ENCODE measurements at places on chromosomes 2 and 18.

DNA sequence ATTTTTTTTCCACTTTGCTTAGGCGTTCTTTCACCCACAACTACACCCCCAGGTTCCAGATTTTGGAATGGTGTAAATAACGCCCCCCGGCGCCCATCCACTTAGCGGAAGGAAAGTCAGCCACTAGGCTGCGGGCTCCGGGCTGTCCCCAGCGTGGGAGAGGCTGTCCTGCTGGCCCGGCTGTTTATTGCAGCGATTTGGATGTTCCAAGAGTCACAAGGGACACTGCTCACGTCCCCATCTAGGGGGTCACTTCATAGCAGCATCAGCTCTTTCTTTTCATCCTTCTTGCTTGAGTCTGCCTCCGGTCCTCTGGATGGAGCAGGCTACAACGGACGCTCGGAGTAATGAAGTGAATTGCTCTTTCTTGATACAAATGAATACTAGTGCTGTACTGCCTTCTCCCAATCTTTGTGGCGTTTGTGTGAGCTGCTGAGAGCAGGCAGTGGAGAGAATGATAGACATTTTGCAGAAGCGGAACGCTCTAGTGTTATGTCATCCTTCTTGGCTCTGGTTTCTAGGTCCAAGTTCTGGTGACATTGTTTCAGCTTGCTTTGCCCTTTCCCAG, 50.7 kb upstream of the PAIP2B start:
- DNase-seq: no peak

GRCh38 chr2:101951296-101951695, 40.5 kb upstream of the IL1R2 start:
- DNase-seq: no peak

DNA sequence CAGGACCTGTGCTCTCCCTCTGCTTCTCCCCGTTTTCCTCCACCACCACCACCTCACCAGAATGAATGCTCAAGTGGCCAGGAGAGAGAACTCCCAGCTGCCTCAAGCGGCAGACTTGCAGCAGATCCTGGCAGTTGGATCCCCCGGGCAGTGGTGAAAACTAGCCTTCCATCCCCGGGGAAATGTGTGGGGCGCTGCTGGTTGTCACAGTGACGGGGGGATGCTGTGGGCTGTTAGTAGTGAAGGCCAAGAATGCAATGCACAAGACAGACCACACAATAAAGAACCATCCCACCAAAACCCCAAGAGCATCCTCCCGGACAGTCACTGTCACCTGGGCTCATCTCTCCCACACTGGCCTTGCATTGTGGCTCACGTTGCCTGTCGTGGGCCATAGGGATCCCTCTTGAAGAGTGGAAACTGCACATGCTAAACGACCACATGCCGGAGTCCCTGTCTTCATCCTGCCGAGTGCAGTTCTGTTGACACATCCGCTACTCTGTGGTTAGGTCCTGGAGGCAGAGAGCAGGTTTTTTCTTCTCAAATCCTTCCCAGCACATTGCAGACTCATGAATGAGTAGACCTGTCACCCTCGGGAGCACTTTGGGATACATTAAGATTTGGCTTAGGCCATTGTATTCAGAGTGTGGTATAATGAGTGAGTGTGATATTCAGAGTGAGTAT, 13.5 kb downstream of the SPATA3 start:
- no peak for DNase-seq

DNA sequence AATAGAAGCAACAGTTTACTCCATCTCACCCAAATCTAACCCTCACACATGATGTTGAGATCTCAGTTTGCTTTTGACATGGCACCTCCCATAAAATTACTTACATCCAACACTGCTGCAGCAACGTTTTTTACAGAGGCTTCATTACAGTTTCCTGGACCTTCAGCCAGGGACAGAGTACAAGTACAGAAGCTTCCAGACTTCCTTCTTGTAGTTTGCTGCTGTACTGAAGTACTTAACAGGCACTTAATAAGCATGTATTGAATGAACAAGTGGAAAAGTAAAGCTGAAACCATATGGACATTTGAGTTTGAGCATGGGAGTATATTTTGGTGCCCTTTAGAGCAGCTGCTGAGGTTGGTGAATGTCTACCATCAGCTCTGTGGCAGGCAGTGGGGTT, 514.2 kb downstream of the PTPRM start:
- no peak for DNase-seq

GRCh38 chr2:133503323-133503722, 64.9 kb downstream of the NCKAP5 start:
- no peak for DNase-seq

DNA sequence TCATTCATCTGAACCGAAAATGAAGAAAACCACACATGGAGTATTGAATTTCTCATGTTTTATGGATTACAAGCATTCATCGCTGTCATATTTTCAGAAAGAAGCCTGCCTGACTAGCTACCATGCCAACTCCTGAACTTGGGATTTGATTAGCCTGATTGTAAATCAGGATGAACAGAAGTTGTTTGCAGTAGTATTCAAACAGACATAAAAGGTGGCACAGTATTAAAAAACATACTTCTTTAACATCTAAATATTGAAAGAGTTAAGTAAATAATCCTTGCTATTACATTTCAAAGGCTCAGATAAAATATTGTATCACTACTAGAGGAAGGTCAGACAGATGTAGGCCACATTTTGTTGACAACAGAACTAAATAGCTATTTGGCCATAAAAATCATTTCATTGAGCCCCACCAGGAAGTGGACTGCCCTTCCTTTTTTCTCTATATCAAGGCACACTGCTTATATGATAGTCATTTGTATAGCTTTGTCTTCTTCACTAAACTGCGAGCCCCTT, 21.6 kb downstream of the SLC38A11 start:
- no peak for DNase-seq

GRCh38 chr2:199697469-199697868, 153.5 kb downstream of the FTCDNL1 start:
- DNase-seq: no peak

GRCh38 chr18:3319894-3320454, 58.0 kb downstream of the MYL12B start:
- no peak for DNase-seq

DNA sequence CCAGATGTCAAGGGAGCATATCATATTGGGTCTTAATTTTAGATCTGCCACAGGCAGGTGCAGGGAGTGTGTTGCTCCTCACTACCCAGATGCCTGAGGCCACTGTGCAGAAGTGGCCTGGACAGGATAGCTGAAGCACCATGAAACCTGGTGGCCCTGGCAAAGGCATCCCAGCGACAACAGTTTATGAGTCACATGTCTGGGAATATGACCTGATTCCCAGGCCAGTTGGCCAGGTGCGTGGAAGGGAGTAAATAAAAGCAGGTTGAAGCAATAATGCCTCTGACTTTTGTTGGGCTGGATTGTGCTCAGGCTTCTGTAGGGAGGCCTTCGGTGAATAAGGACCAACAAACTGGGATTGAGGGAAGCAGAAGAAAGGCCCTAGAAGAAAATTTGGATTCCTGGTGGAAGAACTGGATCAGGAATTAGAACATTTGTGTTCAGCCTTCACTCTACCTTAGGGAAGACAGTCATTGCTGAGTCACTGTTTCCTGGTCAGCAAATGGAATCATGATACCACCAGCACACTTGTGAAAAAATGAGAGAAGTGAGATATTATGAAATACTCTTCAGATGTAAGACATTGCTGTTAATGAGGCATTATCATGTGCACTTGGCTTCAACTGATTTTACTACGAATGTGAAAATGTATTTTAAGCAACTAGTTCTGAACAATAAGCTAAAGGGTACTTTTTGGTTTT, 78.4 kb upstream of the ZNF516 start:
- DNase-seq: no peak

DNA sequence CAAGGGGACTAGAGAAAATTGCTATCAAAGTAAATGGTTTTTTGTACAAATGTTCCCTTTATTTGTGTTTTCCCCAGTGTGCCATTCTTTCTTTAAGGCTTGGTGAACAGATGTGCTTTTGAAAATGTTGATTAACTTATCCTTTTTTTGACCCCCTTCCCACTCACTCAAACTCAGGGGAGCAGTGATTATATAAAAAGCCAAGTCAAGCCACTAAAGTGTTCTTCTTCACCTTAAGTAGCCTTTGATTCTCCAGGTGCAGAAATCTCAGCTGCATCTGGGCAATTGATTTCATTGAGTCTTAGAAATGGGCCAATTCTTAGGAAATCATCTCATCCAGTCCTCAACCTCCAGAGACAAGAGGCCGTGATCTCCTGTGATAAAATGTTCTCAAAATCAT, 107.6 kb downstream of the NRP2 start:
- no peak for DNase-seq

- DNase-seq: no peak
Measured at GRCh38 chr2:112529757-112530156, 12.5 kb upstream of the POLR1B start.

GRCh38 chr18:68417826-68418225, 297.1 kb downstream of the TMX3 start:
- DNase-seq: no peak

- no peak for DNase-seq
Measured at GRCh38 chr2:98501876-98502275, 57.2 kb downstream of the INPP4A start.

- no peak for DNase-seq
Measured at GRCh38 chr2:149002378-149002890, 36.1 kb upstream of the LYPD6B start.

DNA sequence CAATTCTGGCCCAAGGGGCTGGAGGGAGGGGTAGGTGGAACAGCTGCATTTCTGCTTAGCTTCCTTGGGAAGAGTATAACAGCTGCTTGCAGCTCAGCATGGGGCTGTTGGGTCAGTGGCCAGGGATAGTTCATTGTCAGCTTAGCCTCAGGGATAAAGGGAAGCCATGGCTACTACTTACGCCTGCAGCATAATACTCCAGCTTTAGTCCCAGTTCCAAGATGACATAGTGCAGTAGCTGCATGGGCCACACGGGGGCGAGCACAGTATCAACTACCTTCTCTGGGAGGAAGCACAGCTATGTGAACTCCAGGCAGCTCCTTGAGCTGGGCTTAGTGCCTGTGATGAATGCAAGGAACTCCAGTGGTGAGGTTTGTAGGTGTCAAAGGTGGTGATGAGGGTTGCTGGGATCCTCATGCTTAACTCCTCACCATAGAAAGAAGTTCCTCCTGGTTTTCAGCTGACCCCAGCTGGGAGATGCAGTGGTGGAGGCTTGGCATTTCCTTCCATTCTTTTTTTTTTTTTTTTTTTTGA, 35.4 kb upstream of the RHOB start:
- DNase-seq: peak; percentile 71

DNA sequence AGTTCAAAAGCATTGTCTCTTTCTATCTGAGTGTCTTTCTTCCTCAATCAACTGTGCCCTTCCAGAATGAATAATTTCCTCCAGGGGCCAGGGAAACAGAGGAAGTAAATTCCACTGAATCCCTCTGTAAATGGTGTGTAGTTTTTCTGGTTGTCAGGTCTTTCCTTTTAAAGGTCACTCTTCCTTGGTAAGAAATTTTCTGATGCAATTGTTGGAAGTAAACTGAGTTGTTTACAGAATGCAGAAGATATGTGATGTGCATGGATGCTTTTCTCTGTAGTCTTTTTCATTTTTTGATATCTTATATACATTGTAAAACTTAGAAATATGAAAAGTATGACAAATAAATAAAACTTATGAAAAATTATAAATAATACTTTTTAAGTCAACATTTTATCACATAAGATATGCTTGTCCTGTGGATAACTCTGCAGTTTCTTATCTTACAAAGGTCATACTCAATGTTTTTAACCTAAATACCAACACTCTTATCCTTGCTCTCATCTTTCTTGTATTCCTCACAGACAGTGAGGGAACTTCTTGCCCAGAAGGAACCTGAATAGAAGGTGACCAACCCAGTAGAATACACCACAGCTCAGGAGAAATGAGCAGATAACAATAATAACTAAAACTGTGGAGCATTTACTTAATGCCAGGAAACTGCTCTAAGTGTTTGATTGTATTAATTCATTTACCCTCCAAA, 234.5 kb downstream of the METTL4 start:
- no peak for DNase-seq

- DNase-seq: no peak
Measured at GRCh38 chr2:113209011-113209645, 35.4 kb downstream of the PSD4 start.

DNA sequence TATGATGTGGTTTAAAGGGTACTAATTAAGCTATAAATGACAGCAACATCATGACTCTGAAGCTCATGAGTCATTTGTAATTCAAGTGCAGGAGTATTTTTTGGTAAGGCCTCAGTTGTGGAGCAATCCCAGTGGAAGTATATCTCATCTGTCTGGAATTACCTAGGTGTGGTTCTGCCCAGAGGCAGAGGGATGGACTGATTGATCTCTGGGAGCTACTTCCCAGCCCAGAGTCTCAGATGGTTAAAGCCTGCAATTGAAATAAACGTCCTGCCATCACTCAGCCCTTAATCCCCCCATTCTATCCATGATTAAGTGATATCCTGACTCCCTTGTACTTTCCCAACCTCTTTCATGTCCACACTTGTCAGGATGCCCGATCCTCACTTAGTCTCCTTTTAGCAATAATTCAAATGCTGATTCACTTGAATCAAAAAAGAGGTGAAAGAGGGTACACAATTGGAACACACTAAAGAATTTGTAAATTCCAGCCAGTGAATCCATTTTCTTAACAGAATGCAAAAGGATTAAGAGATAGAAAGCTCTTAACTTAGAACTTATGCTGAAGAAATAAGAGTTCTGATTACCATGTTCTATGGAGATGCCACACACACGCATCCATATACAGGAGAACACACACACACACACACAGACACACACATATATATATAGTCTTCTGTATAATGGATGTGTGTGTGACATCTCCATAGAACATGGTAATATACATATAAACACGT, 664.4 kb downstream of the NYAP2 start:
- no peak for DNase-seq

DNA sequence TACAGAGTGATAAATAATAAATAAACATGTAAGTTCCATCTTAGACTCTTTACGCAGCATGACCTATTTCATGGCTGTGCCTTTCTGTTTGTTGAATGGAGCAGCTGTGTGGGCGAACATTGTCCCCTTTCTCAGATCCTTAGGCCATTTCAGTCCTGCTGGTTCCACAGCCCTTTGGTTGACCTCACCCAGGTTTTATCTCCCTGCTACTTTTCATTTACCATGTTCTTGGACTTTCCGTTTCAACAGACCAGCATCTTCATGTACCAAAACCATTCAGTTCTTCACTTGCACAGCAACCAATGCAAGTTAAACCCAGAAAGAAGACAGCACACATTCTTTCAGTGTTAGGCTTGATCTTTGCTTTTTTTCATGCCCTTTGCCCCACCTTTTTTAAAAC, 83.8 kb downstream of the XRCC5 start:
- DNase-seq: no peak

- DNase-seq: no peak
Measured at GRCh38 chr2:11790228-11790627, 43.8 kb downstream of the LPIN1 start.

DNA sequence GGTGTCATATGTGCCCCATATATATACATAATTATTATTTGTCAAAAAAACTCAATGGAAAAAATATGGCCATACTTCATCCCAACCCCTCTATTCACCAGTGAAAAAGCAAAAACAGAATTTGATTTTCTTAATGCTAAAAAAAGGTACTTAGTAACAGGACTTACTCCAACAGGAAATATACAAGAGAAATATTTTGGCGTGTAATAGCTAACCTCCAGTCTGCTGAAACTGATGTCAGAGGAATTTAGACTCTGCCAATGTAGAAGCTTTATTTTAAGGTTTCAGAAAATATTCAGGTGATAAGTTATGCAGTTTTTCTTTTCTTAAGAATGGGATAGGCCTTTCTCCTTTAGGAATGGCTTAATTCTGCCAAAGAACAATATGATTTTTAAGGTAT, 72.6 kb downstream of the TMEFF2 start:
- DNase-seq: no peak

- DNase-seq: no peak
Measured at GRCh38 chr18:26771524-26771923, 94.0 kb downstream of the AQP4 start.

- DNase-seq: no peak
Measured at GRCh38 chr18:47484068-47484467, 232.6 kb upstream of the SKOR2 start.
